Brain (organoid and tissue), 16 donors: ENCODE measurements at places on chromosomes 13 and 19.

DNA sequence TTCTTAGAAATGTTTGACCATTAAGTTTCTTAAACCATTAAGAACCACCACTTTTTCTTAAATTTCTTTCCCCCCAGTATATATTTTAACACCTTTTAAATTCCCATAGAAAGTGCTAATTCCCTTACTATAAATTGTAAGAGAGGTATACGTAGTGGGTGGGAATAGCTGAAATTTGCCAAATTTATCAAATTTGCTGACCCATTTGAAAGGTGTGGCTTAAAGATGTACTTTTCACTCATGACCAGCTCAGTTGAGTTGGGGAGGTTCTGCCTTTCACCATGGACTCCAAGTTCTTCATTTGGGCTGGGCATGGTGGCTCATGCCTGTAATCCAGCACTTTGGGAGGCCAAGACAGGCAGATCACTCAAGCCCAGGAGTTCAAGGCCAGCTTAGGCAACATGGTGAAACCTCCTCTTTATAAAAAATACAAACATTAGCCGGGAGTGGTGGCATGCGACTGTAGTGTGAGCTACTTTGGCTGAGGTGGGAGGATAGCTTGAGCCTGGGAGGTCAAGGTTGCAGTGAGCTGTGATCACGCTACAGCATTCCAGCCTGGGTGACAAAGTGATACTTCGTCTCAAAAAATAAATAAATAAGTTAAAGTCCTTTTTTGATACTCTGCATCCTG is 133.2 kb downstream of the MRPL57 start:
- DNase-seq: no peak

DNA sequence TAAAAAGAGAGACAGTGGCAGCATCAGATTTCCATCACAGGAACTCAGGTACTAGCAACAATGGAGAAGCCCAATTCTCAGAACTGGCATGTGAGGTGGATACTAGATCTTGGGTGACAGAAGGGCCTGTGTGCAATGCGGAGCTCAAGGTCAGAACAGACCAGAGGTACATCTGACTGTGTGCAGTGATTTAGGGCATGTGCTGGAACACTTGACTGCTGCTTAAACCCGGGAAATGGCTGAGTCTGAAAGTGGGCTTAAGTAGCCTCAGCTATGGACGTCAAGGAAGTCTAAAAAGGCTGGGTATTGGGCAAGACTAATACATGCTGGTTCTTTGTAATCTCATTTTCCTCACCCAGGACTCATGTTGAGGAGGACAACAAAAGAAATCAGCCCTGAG is 182.2 kb downstream of the LACC1 start:
- no peak for DNase-seq

- no peak for DNase-seq
Measured at GRCh38 chr13:44929692-44930091, 59.6 kb downstream of the NUFIP1 start.

DNA sequence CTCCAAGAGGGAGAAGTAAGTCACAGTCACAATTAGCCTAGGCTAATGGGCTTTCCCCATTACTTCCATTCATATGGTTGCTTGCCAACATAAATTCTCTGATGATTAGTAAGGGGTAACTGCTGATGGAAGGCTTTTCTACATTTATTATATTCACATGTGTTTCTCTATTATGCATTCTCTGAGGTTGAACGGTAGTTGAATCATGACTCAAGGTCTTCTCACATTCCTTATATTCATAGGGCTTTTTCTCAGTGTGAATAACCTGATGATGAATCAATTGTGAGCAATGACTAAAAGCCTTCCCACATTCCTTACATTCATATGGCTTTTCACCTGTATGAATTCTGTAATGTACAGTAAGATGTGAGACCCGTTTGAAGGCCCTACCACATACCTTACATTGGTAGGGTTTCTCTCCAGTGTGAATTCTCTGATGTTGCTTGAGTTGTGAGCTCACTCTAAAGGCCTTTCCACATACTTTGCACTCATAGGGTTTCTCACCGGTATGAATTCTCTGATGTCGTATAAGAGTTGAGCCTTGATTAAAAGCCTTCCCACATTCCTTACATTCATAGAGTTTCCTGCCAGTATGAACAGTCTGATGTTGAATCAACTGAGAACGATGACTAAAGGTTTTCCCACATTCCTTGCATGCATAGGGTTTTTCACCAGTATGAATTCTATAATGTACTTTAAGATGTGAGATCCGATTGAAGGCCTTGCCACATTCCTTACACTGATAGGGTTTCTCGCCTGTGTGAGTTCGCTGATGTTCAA is 9.3 kb downstream of the ZNF582 start:
- no peak for DNase-seq

GRCh38 chr19:46466536-46467196 is 4.7 kb downstream of the PNMA8A start:
- DNase-seq: no peak

DNA sequence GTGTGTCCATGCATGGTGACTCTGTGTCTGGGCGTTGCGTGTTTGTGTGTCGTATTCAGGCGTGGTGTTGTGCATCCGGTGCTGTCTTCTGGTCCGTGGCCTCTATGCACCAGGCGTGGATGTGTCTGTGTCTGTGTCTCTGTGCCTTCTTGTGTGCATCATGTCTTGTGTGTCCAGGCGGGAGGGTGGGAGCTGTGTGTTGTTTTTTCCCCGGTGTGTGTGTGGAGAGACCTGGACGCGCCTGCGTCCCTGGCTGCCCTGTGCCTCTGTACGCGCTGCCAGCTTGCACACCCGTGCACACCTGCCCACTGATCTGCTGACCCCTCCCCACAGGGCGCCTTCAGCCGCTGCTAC is 1.1 kb downstream of the PLK5 start:
- no peak for DNase-seq

DNA sequence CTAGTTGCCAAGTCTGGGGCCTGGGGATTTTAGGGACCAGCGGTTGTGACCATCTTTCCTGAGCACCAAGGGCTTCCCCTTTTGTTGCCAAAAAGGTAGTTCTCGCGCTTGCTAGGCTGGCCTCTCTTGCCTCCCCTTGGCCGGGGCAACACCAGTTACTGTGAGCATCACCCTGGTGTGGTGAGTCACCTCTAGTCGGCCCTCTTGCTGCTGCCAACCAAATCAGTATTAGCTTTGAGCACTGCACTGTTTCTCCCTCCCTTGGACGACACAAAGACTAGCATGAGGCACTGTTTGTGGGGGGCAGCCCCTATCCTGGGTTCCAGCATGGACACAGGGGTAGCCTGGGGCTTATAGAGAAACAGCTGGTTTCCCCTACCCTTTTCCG is 6.9 kb downstream of the SYDE1 start:
- DNase-seq: no peak

DNA sequence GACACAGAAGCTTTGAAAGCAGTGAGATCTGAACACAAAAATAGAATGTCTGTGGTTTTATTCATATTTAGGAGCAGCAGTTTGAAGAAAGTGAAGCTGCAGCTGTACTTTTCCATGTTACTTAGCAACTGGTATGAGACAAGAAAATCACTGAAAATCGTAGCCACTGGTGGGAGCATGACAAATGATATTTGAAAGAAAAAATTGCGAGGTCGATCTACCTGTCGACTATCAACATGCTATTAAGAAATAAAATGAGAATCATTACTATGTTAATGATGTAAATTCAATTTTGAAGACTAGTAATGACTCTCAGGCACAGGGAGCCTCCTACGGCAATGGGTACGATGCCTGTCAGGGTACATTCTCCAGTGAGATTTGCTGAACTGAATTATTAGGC is 436.4 kb downstream of the SLITRK5 start:
- DNase-seq: peak; percentile 87

GRCh38 chr13:113748862-113749451 is 10.1 kb upstream of the TMEM255B start:
- DNase-seq: no peak

GRCh38 chr13:27533155-27533643 is 82.8 kb upstream of the MTIF3 start:
- DNase-seq: peak; percentile 78

GRCh38 chr19:18999896-19000620 is 33.3 kb downstream of the SUGP2 start:
- DNase-seq: no peak

DNA sequence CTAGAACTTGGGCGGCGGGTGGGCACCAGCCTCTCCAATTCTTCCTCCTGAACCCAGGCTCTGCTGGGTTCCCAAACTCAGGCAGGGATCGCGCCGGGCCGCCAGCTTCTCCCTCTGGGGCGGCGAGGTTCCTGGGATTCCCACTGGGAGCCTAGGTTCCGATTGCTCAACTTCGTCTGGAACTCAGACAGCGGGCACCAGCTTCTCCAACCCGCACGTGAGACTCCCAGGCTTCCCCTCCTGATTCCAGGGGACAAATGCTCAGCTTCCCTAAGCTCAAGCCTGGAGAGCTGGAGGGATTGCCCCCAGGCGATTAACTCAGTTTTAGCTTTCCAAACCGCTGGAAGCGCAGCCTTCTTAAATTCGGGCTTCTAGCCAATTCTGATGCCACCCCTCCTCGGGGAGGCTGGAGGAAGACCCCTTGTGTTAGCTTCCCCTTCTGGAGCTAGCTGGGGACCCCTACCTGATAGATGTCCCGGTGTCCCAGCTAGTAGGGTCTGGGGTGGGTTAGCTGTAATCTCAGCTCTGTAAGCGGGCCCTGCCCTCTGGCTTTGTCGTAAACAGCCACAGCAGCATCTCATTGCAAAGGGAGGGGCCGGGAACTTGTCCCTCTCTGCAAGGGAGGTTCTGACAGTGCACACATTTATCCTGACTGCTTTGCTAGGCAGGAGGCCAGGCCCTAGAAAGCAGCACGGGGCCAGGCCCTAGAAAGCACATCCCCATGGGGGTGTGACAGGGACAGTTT is 671 bp downstream of the MCOLN1 start:
- no peak for DNase-seq

DNA sequence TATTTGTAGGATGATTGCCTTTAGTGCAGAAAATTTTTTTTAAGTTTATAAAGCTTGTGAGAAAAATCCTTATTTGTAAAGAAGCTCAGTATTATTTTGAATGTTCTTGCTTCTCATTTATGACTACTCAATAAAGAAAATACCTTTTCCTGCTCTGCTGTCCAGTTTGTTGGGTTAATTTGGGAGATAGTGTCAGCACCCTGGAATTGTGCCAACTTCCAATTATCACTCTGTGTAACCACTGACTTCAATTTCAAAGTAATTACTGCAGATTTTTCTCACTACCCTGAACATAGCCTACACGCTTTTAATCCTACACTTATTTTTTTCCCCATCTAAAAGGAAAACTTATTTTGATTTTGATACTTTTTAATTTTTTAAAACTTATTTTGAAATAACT is 93.1 kb downstream of the GGACT start:
- DNase-seq: no peak

GRCh38 chr13:69641773-69642172 is 465.9 kb upstream of the ATXN8OS start:
- DNase-seq: peak; percentile 45

- DNase-seq: no peak
Measured at GRCh38 chr19:18173054-18173571, 500 bp upstream of the IFI30 start.

GRCh38 chr19:14614099-14614412 is 31.2 kb downstream of the CLEC17A start:
- DNase-seq: no peak

DNA sequence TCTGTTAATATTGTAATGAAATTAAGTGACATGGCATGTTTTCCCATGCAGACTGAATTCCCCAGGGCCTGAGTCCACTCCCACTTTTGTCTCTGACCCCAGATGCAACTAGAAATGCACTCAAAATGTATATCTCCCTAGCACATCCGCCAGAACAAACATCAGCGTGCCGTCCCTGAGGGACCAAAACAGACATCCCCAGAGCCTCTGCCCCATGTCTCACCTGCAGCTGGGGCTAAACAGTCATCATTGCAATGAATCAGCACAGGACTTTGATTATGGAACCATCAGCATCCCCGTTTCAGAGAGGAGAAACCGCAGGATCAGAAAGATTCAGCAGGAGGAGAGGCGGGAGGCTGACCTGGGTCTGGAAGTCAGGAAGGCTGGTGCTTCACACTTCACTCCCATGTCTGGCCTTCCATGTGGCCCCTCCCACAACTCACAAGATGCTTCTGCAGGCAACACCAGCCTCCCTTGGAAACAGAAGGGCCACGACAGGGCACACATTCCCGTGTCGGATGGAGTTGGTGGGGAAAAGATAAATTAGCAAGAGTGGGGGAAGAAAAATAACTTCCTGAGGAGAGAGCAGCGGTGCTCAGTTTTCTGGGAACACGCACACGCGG is 130.6 kb upstream of the VSTM2B start:
- DNase-seq: no peak

GRCh38 chr13:109700176-109700575 is 86.2 kb downstream of the IRS2 start:
- peak; percentile 56 for DNase-seq

DNA sequence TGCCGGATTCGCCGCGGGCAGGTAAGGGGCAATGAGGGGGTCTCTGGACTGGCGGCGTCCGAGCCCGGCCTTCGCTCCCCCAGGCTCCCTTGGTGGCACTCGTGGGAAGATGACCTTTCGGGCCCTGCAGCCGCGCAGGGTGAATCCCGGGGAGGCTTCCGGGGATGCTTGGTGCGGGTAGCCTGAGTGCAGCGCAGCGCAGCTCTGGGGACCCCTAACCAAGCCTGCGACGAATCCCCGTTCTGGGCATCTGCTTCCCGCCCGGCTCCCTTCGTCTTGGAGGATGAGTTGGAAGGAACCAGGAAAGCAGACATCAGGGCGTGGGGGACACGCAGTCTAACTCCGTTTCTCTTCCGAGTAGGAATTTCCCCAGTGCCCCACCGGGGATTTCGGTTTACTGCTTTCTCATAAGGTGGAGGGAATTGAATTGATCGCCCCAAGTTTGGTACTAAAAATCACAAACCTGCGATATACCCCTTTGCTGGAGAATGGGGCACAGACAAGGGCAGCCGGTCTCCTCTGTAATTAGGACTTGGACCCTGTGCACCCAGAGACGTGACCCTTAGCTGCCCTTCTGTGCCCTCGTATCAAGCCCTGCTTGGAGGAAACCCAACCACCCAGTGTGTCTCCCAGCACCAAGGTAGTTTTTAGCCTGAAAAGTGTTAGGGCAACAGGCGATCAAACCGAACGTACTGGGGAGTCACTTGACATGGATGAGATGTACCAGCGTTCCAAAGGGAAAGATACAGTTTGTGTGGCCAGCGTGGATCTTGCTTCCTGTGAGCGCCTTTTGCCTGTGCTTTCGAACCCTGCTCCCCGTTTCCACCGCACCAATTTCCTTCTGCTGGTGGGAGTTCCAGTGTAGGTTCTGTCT is 1.0 kb downstream of the GPC5 start:
- peak; percentile 11 for DNase-seq

GRCh38 chr13:44978328-44978727 is 10.9 kb downstream of the NUFIP1 start:
- DNase-seq: no peak

- DNase-seq: no peak
Measured at GRCh38 chr13:73924607-73925006, 209.6 kb downstream of the KLF12 start.
